ENCODE measurements at places on chromosomes 4 and X.
A peak's percentile ranks its signal among the peaks of the same experiment; 100 is the strongest.

DNA sequence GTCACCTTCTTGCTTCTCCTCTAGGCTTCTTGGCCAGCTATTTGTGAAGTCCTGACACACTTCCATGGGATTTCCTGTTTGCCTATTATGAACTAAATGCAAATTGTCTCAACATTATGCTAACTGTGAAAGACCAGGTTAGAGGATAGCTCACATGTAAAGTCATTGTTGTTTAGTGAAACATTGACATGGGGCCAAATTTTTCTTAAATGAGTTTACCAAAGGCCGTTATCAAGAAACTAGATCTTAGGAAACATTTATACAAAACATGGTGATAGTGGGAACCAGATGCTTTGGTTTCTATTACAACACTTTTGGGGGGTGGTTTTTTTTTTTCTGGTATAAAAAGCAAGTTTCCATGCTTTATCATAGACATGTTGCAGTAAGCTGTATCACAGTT, 466.8 kb upstream of the FAM241A start:
- no peak for DNase-seq

- no peak for DNase-seq
Observed at GRCh38 chr4:127145006-127145540, 487.7 kb upstream of the INTU start.

DNA sequence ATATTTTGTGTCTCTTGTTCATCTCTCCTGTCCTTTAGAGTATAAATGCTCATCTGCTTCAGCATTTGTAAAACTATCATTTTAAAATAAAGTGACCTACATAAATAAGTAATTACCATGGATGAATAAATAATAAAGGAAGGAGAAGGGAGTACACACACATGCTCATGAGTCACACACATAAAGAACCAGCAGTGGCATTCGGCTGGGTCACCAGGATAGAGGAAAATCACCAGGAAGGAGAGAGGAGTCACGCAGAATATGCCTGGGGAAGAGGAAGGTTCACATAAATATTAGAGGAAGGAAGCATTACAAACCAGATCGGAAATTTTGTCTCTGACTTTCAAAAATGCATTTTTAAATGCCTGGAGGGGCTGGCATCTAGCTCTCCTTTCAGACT, 38.5 kb upstream of the MED14 start:
- DNase-seq: no peak

DNA sequence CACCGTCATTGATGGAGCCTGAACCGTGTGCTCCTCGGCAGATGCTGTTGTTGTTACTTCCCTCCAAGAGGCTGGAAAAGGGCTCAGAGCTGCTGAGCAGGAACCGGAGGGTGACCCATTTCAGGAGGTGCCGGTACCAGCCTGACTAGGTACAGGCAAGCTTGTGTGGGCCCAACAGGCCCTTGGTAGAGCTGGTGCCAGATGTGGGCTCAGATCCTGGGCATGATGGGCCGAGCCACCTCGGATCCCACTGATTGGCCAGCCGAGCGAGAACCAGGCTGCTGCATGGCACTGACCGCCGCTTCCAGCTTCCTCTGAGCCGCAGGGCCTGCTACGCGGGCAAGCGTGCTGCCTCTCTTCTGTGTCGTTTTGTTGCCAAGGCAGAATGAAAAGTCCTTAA, 33.7 kb downstream of the NOP14 start:
- DNase-seq: no peak

- no peak for DNase-seq
Observed at GRCh38 chr4:29970626-29971025, 749.5 kb upstream of the PCDH7 start.

DNA sequence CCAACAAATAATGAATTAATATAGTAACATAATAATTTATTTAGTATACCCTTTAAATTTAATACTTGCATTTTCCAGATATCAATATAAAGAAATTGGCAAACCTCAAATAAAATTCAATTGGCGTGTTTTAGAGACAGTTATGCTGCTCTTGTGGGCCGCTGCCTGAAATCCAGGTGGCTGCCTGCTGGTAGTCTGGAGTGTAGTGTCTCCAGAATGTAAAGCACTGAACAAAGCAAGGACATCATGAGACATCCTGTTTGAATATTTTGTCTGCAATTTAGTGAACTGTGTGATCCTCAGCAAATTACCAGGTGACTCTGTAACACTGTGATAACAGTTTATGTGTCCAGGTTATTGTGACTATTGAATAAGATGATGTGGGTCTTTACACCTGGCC, 29.9 kb downstream of the ZFP42 start:
- DNase-seq: no peak

DNA sequence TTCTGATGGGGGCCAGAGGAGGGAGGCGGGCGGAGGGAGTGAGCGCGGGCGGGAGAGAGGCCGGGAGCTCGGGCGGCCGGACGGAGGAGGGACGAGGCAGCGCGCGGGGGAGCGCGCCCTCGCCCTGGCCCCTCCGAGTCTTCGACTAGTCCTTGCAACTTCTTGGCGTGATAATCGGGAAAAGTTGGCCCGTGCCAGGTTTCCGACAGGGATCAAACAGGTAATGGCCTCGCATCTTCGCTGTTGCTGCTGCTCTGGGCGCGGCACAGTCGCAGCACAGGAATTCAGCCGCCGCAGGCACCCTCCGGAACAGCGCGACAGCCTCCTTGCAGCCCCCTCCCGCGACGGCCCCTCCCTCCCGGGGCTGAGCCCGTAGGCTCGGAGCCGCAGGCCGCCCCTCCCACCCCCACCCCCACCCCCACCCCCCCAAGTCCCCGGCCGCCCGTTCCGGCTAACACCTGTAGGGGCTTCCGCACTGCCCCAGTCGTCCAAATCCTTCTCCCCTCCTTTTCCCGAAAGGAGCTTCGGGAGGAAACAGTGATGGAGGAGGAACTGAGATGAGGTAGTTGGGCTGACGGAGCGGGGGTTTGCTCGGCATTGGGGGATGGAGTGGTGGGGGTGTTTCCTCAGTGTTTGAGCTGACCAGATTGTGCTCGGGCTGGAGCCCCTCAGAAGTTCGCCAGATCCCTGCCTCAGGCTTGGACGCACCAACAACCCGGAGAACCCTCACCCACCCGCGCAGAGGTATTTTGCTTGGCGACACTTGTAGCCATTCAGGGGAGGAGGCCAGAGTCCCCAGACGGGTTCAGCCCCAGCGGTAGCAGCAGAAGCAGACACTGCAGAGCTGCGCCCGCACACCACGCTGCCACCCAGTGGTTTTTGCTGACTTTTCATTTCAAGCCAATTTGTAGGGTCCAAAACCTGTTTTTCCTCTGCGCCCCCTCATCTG, at the start of gene FGF13:
FGF13 (minus strand) TSS at position 319 of the 949 bp plus-strand sequence. CDS start 714 bp downstream, outside the sequence.
- DNase-seq: no peak

DNA sequence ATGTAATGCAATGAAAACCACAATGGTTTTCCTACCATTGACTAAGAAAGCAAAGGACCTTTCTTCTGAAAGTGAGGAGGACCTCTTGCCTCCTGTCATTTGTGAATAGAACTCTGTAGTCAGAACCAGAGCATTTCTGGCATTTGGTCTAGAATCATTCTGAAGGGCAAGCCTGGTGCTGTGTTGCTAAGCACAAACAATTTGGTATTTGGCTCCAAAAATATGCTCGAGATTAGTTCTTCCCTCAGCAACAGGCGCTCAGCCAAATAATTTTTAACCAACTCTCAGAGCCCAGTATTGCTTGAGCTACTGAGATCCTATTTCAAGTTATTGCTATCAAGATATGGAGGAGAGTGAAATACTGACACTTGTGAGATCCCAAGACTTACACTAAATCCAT, 71.0 kb downstream of the SNCA start:
- DNase-seq: no peak

DNA sequence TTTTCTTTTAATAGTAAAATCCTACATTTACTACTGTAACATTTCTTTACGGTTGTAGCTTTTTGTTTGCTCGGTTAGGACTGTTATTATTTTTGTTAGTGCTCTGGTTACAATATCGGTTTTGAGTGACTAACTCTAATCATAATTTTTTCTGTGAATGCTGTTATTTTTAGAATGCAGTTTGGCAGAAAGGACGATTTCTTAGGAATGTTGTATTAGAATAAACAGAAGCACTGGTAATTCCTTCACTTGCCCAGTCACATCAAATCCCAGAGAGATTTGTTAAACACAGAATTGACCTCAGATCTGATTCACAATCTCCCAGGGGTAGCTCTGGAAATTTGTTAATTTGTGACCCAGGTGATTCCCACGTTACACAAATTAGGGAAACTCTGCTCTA, 21.7 kb downstream of the DDIT4L start:
- no peak for DNase-seq

GRCh38 chr4:75790024-75790423, 65.6 kb downstream of the USO1 start:
- DNase-seq: no peak

GRCh38 chr4:60042941-60043340, 1157.2 kb upstream of the ADGRL3 start:
- no peak for DNase-seq

DNA sequence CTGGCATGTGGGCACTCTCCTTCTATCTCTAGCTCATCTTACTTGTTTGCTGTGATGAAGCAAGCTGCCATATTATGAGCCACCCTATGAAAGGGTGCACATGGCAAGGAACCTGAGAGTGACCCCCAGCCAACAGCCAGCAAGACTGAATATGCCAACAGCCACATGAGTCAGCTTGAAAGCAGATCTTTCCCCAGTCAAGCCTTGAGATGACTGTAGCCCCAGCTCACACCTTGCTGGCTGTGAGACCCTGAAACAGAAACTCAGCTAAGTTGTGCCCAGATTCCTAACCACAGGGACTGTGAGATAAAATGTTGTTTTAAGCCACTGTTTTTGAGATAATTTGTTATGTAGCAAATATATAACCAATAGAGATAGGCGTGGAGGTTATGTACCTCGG, 36.2 kb downstream of the KDM5C start:
- no peak for DNase-seq

DNA sequence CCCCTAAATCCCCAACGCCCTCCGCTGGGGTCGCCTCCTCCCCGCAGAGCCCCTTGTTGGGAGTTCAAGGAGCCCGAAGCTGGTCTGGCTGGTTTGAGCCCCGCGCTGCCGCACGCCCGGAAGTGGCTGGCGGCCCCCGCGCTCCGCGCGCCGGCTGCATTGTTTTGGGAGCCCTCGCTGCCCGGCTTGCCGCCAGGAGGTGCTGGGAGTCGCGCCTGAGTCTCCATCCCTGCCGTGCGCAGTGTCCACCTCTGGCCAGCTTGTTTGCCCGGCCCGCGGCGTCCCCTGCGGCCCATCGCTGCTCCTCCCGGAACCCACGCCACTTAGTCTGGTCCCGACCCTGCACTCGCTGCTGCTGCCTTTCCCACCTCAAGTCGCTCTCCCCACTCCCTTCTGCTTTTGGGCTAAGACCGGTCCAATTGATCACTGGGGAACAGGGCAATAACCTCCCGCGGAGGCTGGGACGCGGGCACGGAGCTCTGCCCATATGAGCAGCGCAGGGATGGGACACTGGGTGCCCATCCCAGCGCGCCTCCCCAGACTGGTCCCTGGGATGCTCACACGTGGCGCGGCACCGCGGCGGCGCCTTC, 2.2 kb upstream of the SFRP2 start:
- peak; percentile 13 for DNase-seq

- DNase-seq: no peak
Observed at GRCh38 chr4:13527981-13528820, 16.1 kb downstream of the NKX3-2 start.

DNA sequence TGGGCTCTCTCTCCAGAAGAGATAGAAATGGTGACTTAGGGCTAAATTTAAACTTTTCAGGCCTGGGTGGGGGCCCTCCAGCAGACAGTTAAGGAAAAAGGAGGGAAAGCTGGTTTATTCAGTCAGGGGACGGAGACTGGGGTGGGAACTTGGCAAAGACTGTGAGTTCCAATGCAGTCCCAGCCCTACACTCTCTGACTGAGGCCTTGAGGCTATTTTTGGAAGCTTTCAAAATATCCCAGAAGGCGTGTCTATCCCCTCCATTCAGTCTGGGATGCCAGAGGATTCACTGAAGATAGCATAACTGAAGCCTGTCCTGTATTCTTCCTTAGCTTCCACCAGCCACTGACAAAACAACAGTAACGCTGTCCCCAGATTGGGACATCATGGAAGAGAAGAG, 32.1 kb upstream of the MSN start:
- DNase-seq: no peak

- DNase-seq: no peak
Observed at GRCh38 chr4:121794505-121795188, 6.5 kb upstream of the EXOSC9 start.

DNA sequence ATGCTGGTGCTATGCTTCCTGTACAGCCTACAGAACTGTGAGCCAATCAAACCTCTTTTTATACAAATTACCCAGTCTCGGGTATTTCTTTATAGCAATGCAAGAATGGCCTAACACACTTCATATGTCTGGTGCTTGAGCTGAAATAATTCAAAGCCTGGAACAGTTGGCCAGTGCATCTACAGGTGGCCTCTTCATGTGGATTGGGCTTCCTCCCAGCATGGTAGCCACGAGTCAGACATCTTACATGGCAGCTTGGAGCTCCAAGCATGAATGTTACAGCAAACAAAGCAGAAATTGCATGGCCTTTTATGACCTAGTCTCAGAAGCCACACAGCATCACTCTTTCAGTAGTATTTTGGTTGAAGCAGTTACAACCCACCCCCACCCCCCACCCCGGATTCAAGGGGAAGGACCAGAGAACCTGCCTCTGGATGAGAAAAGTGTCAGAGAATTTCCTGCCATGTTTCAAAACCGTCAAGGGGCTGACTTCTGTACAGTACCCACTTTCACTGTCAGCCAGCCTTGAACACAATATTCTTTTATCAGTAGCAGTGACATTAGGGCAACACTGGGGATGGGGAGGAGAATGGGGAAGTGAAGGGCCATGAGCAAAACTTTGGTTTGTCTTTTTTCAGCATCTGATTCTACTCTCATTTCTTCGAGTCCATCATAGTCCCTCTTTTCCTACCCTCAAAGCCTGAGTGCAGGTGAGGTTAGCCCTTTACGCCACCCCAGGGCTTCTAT, 368.7 kb downstream of the BCOR start:
- no peak for DNase-seq

GRCh38 chr4:110902500-110902899, 279.6 kb upstream of the PITX2 start:
- no peak for DNase-seq

DNA sequence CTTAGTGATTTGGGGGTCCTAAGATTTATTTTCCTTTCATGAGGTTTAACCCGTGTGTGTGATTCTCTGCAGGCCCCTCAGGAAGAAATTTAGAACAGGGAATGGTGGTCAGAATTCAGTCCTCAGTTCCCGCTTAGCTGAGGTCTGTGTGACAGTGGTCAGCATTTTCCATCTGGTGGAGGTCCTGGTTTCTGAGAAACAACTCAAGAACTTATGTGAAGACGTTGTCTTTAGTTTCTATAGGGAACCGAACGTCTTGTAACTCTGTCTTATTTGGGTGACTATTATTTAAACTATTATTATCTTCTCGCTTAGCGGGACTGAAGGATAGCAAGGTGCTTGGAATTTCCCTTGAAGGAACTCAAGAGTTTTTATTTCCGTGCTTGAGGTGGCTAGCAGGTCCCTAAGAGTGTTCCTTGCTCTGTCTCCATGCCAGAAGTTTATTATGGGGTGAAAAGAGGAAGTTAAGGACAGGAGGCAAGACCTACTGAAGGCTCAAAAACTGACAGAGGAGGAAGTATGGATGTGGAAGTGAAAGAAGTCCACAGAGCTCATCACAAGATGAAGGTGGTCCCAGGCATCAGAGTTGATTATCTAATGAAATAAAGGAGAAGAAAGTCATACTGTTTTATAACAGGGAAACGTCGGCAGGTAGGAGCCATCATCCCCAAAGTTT, 9.4 kb downstream of the MGST2 start:
- DNase-seq: no peak
